Astrocyte of the spinal cord (primary cell): ENCODE measurements at places on chromosomes 7 and 10.

- peak; percentile 12 for DNase-seq
These were observed 2.6 kb downstream of the NPTX2 start for GRCh38 chr7:98619450-98620321.

- peak; percentile 10 for DNase-seq
These were observed 236.0 kb downstream of the MAGI2 start for GRCh38 chr7:79217468-79217867.

GRCh38 chr10:114458955-114459354, 54.7 kb upstream of the AFAP1L2 start:
- DNase-seq, result peak; percentile 24

DNA sequence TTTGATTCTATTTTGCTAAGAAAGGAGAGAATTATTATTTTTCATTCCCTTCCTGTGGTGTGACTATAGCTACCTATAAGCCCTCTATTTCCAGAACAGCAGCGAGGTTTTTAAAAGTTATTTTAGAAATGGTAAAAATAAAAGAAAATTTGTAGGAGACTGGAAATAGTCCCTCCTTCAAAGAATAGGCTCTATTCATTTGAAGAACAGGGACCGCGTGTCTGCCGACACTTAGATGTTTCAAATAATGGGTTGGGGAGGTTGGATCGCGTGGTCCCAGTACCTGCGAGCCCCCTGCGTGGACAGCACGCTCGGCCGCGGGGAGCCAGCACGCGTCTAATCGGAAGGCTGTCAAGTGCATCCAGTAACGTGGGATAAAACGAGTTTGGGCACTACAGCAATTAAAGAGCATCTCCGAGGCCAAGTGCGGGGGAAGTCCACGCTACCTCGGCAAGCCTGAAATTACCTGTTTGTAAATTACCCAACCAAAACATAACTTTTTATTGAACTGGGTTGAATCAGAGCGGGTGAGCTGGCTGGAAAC, 1.0 kb downstream of the CACNA2D1 start:
- DNase-seq, result peak; percentile 39

- DNase-seq, result no peak
These were observed 28.9 kb downstream of the MAT1A start for GRCh38 chr10:80260295-80261243.

GRCh38 chr10:1127629-1128028, 71.4 kb downstream of the WDR37 start:
- no peak for DNase-seq

- no peak for DNase-seq
These were observed 58.1 kb upstream of the TES start for GRCh38 chr7:116152276-116152675.

- peak; percentile 73 for DNase-seq
These were observed 19.9 kb downstream of the TCAF1 start for GRCh38 chr7:143882020-143882603.

DNA sequence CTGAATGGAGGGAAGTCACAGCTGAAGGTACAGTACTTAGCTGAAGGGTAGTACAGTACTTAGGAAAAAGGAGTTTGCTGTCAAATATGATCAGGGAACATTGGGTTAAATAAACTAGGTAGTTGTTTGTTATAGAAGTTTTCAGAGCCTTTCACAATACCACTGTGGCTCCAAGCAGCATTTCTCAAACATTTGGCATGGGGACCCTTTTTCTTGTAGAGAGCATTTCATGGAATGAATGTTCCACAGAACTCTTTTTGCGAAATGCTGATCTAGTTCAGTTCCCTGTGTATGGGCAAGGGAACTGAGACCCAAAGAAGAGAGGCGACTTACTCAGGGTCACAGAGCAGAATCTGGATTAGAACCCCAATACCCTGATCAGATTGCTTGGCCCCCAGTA, 31.5 kb upstream of the DDX50 start:
- DNase-seq, result no peak

DNA sequence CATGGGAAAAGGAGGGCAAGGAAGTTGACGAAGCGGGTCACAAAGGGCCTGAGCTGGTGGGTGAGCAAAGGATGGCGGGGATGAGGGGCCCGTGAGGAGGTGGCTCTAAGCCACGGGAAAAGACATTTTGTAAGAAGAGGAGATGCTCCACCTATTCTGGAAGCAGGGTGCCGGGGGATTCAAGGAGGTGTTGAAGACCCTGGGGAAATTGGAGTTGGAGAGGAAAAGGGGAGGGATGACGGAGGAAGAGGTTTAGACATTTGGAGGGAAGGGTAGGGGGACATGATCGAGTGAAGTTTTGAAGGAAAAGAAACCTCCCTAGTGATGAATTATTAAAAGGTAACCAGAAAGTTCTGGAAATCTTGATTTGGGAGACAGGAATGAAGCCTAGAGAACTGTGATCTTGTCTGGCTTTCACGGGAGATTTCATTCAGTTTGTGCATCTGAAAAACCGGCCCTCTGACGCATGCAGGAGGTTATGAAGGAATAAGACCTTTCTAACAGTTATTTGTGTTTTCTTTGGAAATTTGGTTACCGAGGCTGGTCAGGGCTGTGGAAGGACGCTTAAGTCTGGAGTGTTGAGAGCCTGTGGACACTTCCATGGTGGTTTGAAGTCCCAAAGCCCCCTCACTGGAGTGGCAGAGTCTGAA, 1.4 kb downstream of the SMO start:
- DNase-seq, result no peak

DNA sequence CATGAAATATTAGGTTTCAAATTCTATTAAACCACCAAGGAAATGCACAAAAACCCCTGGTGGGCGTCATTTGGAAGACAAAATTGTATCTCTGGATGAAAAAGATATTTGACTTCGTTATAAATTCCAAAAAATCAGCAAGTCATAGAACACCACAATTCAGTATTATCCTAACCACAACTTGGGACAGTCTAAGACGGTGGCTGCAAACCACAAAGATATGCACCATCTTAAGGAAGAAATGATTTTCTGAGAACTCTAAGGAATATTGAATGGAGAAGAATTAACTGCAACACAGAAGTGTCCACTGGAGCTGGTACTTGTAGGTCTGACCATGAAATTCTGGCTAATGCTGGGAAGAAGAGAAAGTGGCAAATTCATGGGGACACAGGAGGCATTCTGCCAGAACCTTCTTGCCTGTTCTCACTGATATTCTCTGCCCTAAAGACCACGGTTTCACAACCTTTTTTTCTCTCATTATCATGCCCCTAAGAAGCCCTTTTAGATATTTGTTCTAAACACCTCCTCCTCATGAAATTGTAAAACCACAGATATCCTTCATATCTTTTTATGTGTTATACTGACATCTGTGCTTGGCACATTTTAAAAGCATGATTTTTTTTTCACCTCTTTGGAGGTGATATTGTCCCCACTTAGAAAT, 92.9 kb downstream of the SFMBT2 start:
- DNase-seq, result no peak

- DNase-seq, result no peak
These were observed 157.9 kb upstream of the ZMIZ1 start for GRCh38 chr10:78910886-78911285.

DNA sequence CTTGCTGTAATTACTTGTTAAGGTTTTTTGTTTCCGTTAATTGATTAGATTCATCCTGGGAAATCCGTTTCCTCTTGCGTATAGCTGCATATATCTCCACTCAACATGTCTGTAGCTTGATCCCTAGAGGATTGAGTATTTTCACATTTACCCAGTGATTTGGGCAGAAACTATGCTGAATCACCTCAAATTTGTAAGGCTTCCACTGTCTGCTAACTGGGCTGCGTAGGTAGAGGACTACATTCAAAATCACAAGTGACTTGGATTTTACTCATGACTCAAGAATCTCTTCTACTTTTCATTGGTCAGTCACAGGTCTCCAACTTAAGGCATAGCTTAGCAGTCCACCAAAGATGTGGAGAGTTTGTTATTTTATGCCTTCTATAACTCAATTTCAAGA, 141.8 kb downstream of the POLR1F start:
- DNase-seq, result no peak

GRCh38 chr7:117427258-117427701, at the start of gene ASZ1:
Gene ASZ1 (minus strand): TSS chr7:117427493. CDS start chr7:117427460, 33 bp downstream.
- no peak for DNase-seq

DNA sequence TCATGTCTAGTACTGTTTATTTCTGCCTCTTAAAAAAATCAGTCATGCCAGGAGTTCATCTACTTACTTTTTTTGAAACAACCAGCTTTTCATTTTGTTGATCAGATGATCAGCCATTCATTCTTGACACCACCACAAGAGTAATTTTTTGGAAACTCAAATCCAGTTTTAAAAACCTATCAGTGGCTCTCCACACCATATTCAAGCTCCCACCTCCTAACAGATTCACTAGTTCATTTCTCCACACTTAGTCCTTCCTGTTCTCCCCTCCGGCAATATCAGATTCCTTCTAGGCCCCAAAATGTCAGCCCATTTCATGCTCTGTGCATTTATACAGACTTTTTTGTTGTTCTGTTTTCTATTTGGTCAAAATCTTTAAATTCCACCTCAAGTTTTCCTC, 341.6 kb downstream of the RNLS start:
- no peak for DNase-seq

- DNase-seq, result no peak
These were observed 32.2 kb downstream of the IQUB start for GRCh38 chr7:123502201-123502600.

DNA sequence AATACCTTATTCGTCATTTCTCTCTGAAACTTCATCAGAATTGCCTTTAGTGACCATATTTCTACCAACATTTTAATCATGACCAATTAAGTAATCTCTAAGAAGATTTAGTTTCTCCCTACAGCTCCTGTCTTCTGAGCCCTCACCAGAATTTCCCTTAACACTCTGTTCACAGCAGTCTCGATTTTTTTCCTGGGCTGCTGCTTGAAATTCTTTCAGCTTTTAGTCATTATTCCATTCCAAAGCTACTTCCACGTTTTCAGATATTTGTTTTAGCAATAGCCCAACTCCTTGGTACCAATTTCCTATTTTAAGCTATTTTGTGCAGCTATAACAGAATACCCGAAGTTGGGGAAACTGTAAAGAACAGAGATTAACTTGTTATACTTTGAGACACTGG, 192.4 kb upstream of the DKK1 start:
- no peak for DNase-seq

DNA sequence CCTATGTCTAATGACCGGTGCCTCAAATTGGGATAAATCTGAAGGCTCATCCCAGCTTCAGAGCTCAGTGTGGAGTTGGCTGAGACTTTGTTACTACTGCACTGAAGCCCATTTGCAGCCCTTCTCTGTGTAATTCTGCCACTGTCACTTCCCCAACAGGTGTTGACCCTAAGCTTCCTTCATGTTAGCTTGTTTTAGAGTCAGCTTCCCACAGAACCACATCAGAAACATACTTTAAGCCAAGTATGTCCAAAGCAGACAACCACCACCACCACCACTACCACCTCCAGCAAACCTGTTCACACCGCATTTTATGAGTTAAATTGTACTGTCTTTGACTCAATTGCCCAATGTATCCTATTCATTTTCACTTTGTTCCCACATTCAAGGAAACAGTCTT, 25.2 kb upstream of the GNAT3 start:
- no peak for DNase-seq

DNA sequence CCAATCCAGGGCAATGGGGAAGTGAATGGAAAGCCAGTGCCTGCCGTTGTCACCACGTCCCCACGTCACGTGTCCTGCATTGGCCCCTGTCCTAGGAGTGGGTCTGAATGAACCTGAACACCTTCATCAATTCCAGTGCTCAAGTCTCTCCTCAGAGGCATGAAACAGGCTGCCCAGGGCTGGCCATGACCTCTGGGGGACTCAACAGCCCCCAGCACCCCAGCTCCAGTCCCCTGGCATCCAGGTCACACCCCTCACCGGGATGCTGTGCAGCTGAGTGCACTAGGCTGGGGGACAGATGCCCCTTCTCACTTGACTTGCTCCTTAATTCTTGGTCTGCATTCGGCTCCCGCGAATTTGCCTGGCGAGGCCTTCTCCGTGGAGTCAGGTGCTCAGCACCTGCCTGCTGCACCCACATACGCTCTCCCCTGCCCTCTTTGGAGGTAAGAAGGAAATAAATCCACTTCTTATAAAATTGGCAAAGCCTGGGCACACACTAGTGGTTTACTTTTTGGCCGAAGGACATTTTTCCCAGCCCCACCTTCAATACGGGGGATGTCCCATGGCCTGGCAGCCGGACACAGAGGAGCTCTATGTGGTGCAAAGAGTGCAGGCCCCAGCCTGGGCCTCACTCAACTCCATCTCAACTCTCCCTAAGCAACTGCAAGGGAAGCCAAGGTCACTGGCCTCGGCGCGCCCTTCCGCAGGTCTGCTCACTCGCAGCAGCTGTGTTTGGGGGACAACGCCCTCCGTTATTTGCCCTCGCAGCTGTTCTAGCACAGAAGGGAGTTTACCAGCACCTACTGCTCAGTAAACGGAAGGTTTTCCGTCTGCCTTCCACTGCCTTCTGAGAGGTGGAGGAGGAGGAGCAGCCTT, 77.6 kb upstream of the SHH start:
- DNase-seq, result no peak

DNA sequence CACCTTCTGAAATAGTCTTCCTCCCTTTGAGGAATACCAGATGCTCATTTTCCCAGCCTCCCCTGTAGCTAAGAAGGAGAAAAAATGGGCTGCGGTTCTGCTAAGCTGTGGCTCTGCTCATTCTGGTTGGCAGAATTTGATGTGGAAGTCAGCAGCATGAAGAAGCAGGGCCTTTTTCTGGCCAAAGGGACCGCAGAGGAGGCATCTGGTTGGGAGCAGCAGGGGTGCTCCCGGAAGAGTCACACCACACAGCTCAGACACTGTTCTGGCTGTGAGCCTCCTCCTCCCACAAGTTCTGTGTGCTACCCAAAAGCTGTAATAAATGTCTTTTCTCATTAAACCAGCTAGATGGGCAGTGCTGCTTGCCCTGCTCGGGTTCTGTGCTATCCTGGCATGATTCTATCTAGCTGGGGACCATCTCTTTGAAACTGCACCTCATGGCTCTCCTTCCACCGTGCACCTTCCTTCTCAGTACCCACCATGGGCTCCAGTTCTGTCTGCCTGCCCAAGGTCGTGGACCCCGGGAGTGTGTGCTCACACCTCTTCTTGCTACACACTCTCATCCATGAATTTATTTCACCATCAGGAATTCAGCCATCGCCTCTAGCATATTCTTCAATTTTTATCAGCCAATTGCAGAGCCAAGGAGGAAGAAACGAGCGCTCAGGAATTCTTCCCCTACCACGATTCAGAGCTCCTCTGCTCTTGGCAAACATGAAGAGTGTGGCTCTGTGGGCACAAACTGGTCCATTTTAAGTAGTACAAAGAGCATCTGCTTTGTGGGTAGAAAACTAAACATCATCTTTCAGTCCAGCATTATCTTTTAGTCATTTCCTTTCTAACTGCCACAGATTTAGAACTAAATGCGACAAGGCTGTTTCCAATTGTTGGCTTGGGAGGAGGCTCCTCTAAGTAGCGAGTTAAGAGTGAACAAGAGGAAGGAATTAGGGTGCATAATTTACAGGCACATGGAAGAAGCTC, 76.9 kb downstream of the FAM171A1 start:
- DNase-seq, result peak; percentile 53
